Stimulated activated CD4-positive, alpha-beta T cell treated with anti-CD3 and anti-CD28 coated beads, Interleukin-15, amount 100 ng/mL, for 48 hours (primary cell): ENCODE measurements at places on chromosomes 16 and 17.

GRCh38 chr16:28543072-28543471, 4.3 kb upstream of the NUPR1 start:
- DNase-seq, result no peak

DNA sequence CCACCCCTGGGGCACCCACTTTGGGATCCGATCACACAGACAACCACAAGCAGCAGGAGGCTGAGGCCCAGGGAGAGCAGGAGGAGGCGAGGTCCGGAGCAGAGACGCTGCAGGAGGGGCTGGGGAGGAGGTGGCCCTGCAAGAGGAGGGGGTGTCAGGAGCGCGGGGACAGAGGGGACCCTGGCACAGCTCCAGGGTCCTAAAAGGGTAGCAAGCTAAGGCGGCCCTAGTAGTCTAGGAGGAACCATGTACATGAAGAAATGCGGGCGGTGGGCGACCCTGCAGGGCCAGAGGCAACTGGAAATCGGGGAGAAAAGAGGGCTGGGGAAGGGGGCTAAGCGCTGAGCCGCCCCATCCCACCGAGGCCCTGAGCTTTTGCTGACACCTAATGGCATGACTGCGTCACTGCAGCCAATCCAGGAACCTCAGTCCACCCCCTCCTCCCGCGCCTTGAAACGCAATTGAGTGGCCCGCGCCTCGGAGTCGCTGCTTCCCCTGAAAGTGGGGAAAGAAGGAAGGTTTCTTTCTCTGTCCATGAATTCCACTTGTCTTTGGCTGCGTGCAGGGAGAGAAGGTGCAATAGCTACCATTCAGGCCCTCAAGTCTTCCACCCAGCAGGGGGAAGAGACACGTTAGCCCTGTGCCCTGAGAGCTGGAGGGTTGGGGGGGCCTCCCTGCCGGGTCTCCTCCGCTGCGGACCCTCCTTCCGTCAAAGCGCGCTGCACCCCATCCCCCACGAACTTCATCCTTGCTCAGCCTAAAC, 1.8 kb downstream of the ASGR1 start:
- peak; percentile 59 for DNase-seq

DNA sequence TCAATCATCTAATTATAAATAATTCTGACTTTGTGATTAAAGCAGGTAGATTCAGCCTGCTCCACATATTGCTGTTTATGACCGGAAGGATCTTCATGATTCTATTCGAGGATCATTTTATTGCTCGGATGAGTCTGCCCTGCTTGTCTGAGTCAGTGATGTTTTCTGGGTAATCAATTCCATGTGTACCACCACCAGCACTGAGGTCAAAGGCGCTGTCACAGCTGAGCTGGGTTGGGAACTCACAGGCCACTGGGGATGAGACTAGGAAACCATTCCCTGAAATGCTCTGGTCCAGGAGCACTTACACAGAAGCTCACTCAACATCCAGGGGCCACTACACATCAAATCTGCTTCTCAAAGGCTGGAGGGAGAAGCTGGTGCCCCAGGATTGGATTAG, 30.4 kb upstream of the ERN1 start:
- no peak for DNase-seq

- no peak for DNase-seq
Measured at GRCh38 chr17:61239953-61240352, 159.7 kb upstream of the TBX2 start.

GRCh38 chr16:87334651-87335624, 17.7 kb upstream of the C16orf95 start:
- no peak for DNase-seq

DNA sequence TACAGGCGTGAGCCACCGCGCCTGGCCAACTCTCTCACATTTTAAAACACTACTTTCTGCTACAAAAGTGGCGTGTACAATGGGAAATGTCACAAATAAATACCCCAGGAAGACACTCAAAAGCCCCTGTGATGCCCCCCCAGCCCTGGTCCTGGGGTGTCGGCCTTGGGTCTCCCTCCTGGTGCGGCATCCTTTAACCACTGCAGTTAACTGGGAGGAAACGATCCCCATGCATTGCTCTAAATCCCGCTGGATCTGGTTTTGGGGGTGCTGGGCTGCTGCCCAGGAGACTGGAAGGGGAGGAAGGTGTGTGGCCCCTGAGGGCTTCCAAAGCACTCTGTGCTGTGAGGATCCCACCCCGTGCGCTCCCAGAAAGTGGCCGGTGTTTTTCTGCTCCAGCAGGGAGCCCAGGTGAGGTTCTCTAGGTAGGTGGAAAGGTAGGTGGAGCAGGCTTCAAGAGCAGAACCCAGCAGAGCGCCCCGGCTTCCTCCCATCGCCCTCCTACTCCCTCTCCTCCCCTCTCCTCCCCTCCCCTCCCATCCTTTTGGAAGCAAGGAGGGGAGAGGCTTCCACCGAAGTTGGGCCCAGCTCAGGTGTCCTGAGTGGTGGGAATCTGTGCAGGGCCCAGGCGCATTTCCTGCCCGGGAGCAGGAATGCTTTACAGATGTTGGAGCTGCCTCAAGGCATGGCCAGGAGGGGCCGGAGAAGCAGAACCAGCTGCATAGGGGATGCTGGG, 363.3 kb downstream of the SEC14L1 start:
- DNase-seq, result no peak

DNA sequence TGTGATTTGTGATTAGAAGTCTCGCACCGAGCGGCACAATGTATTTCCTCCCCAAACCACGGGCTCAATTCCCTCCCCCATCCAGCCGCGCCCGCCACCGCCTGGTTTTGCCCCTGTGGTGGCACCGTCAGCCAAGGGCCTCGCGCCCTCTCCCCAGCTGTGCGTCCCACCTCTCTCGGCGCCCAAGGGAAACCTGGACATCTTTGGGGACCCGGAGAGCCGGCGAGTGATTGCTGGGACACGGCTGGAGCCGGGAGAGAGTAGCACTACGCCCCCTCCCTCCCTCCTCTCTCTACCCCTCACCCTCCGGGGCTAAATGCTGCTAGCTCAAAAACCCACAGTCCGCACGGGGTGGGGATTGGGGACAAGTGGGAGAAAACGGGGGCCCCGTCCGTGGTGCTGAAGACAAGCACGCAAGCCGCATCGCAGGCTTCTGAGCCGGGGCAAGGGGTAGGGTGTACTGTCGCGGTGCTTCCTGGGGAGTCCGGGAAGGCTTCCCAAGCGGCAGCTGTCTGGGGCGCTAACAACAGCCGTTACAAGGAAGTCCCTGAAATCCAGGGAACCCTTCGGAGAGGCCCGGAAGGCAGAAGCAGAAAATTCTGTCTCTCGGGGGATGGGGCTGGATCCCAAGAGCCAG, 1.4 kb downstream of the CBLN1 start:
- DNase-seq, result no peak

GRCh38 chr17:74031316-74032090, 172.0 kb upstream of the RPL38 start:
- no peak for DNase-seq

DNA sequence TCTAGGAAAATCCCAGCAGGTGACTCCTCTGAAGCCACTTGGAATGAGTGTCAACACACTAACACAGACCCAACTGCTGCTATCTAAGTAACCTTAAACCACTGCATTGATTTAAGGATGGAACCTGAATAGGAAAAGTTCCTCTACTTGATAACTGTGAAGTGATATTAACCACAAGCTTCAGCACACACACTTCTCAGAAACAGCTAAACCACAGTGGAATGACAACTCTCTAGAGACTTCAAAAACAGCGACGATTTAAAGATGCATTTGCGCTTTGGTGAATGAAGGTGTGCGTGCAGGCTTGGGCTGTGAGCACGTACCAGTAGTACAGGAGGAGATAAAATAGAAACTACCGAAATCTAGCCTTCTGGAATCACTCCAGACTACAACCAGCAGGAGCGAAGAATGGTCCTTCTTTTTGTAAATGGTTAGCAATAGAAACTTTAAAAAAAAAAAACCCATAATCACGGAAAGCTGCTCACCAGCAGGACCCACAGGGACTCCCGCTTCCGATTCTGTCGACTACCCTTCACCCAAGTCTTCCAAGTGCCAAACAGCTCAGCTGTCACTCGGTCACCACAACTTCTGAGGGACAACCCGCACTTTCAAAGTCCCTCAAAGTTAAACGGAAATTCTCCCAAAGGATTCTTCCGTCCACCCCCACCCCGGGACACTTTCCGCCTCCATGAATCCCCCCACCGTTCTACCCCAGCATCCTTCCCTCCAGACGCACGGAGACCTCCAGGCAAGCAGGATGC, 137.7 kb upstream of the CORO6 start:
- peak; percentile 19 for DNase-seq

- DNase-seq, result no peak
Measured at GRCh38 chr16:48137822-48138221, 18.0 kb downstream of the ABCC12 start.

- no peak for DNase-seq
Measured at GRCh38 chr17:67035131-67036083, 8.9 kb upstream of the CACNG1 start.

GRCh38 chr16:4362476-4363135, 9.0 kb upstream of the VASN start:
- DNase-seq, result no peak

GRCh38 chr17:9389111-9389527, 186.5 kb downstream of the STX8 start:
- no peak for DNase-seq

GRCh38 chr16:64615630-64616280, 506.1 kb downstream of the CDH11 start:
- no peak for DNase-seq
